ENCODE measurements at places on chromosomes 7 and 10.

GRCh38 chr7:125279961-125280360 lies 350.3 kb upstream of the POT1 start:
- no peak for DNase-seq

DNA sequence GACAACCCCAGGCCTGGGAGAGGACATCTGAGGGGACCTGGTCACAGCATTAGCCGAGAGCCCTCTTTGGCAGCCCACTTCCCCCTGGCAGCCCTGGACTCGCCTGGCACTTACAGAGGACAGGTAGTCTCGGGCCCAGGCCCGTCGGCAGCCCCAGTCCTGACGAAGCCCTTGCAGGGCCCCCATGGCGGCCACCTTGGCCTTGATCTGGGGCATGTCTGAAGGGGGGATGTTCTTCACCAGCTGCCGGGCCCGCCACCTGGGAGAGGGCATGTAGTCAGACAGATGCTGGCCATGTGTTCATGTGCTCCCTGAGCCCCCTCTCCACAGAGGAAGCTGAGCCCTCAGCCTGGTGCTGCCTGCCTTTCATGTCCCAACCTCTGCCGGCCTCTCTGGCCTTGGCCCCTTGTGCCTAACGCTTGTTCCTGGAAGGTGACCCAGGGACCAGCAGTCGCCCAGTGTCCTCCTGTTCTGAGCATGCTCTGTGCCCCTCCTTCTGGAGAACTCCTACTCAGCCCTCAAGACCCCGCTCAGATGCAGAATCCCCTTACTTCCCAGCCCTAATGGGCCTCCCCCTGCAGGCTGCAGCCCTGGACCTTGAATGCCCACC lies 13.9 kb downstream of the MYO1G start:
- DNase-seq: no peak

DNA sequence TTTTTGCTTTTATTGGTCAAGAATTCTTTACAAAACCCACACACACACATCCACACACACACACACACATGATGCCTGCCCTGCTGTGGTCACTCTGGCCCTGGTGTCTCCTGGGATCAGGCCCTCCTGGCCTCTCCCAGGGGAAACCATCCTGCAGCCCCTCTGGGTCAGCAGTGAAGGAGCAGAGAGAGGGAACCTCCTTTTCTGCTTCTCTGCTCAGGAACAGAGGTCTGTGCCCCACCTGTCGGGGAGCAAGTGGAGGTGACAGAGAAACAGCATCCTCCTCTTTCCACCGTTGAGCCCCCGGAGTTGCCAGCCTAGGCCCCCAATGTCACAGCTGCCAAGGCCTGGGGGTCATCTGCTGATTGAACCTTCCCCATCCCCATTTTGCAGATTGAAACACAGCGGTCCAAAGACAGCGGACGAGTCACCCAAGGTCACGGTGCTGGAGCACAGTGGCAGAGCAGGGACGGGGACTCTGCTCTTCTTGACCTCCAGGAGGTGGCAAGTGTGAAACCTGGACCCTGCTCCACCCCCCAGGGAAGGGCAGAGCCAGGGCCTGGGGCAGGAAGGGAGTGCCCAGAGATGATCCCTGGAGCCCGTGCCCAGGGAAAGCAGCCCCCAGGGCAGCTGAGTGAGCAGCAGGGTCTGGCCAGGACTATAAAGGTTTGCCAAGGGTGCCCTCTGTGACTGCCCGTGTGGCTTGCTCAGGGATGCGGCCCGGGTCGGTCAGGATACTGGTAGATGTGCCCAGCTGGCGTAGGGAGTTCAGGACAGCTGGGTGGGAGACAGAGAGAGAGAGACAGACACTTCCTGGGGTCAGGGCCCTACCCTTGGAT lies 15.0 kb upstream of the TBL2 start:
- DNase-seq: no peak

GRCh38 chr7:41147606-41148485 lies 555.0 kb downstream of the INHBA start:
- peak; percentile 25 for DNase-seq

DNA sequence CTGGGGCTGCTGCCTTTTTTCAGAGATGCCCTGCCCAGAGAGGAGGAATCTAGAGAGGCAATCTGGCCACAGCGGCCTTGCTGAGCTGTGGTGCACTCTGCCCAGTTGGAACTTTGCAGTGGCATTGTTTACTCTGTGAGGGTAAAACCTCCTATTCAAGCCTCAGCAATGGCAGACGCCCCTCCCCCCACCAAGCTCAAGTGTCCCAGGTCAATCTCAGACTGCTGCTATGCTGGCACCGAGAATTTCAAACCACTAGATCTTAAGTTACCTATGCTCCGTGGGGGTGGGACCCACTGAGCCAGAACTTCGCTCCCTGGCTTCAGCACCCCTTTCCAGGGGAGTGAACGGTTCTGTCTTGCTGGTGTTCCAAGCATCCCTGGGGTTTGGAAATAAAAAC lies 77.2 kb downstream of the EXOC4 start:
- DNase-seq: no peak

DNA sequence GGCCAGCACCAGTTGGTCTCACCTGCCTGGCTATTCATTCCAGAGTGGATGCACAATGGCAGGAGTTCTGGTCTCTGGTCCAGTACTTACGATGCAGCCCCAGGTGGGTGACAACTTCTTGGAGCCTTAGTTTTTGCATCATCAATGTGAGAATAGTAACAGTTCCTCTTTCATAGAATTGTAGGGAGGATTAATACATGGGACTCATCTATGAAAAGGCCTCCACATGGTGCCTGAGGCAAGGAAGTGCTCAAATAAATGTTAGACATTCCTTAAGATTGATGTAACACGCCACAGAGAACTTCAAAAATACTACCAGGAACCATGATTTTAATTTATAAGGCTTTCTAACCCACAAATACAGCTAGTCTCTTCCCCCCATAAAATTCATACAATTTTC lies 120.1 kb upstream of the CHST15 start:
- no peak for DNase-seq

GRCh38 chr10:87753995-87754866 lies 63.8 kb downstream of the ATAD1 start:
- no peak for DNase-seq

GRCh38 chr7:139300390-139300789 lies 40.7 kb upstream of the FMC1 start:
- DNase-seq: no peak

DNA sequence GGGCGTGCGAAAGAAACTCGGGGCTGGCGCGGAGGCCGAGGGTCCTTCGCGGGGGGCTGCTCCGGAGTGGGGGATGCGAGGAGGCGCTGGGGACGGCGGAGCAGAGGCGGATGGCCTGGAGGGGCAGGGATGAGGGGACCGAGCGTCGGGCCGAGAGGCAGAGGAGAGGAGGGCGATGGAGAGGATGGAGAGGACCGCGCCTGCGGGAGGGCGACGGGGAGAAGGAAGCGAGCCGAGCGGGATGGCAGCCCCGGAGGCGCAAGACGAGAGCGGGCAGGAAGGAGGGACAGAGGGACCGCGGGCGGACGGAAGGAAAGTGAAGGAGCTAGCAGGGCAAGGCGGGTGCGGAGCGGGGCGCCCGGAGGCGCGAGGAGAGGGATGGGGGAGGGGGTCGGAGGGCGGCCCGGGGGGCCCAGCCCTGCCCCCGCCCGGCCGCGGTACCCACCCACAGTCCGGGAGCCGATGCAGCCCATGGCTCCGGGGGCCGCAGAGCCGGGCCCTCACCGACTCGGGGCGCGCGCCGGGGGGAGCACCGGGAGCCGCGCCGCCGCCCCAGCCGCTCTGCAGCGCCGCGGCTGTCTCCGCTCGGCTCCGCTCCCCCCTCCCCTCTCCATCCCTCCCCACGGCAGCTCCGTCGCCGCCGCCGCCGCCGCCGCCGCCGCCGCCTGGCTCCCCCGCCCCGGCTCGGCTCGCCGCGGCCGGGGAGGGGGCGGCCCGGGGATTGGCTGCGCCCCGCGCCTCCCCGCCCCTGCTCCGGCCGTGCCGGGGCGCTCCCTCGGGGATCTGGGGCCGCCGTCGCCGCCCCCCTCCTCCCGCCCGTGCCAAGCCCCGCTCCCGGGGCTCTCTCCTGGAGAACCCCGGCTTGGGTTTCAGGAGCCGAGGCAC lies at the start of gene FAM131B:
Gene FAM131B, minus strand, starts transcription at position 583 of the 885 bp plus-strand sequence. Its CDS starts 110 bp downstream, at position 473.
- DNase-seq: no peak

GRCh38 chr10:72274730-72275350 lies 1.1 kb downstream of the DDIT4 start:
- peak; percentile 75 for DNase-seq

All from fibroblast of the aortic adventitia (primary cell).